Sigmoid colon (tissue), 7 donors: ENCODE measurements at places on chromosomes 6 and 20. TPM values are rescaled to one million over a fixed set of nuclear protein-coding genes. Genes with fewer than 3 reads are reported as not detected.

- H3K27me3 ChIP-seq = no peaks in the 10 kb centered on the region
- H3K4me3 ChIP-seq = no peak overlapping the region
- no peak overlapping the region for H3K27ac ChIP-seq
These were observed 550.8 kb downstream of the TFAP2B start for GRCh38 chr6:51369485-51369884.

The CDK19 gene
- total RNA-seq = 12.1 TPM

DNA sequence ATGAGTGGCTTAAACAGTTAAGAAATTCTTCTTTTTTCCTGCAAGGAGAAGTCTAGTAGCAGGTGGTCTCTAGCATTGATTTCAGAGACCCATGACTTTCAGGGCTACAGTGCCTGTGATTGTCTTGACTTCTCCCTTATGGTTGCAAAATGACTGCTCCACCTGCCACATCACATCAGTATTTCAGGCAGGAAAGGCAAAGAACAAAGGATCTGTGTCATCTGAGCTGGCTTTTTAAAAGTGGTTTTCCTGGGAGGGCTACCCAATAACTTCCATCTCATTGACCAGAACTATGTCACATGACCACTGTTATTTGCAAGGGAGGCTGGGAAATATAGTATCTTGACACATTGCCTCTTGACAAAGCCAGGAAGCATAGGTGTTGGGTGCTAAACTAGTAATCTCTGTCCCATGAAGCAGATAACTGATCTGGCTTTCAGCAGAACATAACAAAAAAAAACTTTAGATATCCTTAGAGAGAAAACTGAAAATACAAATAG, 226.2 kb downstream of the DHX35 start:
- no peak for DNase-seq
- H3K4me1 ChIP-seq = no peaks in the 10 kb centered on the region
- no peak overlapping the region for H3K27ac ChIP-seq
- no peaks in the 10 kb centered on the region for H3K27me3 ChIP-seq
- no peaks in the 10 kb centered on the region for H3K36me3 ChIP-seq

DNA sequence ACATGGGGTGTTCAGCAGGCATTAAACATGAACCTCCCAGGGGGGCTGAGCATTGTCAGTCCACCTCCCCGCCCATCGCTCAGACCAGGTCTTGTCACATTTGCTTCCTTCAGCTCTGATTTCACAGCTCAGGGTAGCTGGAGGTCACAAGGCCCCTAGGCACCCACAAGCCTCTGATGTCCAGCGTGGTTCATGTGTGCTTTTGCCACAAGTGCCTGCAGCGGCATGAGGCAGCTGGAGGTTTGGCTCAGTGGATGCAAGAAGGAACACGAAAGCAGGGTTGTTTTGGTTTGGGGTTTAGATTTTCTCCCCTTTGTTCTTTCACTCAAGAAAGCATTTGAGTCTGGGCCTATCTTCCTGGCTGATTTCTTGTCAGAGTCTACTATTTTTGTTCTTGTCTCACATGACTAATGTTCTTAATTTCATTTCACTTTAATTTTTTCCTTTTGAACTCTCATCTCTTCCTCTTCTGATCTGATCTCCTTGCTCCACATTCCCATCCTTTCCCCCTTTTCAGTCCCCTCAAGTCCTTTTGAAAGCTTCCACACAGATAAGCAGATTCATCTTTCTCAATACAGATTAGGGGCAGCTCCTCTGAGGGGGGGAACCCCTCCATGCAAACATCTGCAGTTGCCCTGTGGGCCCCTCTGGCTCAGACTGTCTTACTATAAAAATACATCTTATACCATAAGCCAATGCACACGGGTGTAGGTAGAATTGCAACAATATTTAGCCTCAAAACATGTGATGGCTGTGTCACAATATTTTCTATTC, 68.1 kb upstream of the CEP85L start:
- H3K27me3 ChIP-seq = no peaks in the 10 kb centered on the region
- H3K4me3 ChIP-seq = no peak overlapping the region
- no peaks in the 10 kb centered on the region for H3K36me3 ChIP-seq
- DNase-seq = no peak
- H3K27ac ChIP-seq = no peak overlapping the region
- no peaks in the 10 kb centered on the region for H3K4me1 ChIP-seq

GRCh38 chr6:143414769-143415168, 35.7 kb downstream of the ADAT2 start:
- H3K27ac ChIP-seq = no peak overlapping the region
- no peaks in the 10 kb centered on the region for H3K4me1 ChIP-seq
- H3K27me3 ChIP-seq = no peaks in the 10 kb centered on the region
- no peaks in the 10 kb centered on the region for H3K36me3 ChIP-seq
- DNase-seq = no peak

DNA sequence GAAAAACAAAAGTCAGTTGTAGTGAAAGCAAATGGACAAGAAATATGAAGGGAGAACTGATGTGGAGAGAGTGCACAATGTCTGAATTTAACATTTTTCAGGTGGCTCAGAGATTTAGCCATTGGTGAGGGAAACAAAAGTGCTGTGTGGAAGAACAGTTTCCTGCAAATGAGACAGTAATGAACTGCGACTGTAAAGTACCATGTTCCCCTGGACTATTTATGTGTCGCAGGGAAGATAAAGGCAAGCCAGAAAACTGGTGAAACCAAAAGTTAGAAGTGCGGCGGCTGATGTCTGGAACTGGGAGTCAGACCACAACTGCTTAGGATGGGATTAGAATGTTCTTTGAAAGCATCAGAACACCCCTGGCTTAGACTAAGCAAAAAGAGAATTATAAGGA, 905.1 kb upstream of the MAN1A1 start:
- H3K36me3 ChIP-seq = no peaks in the 10 kb centered on the region
- H3K27ac ChIP-seq = no peak overlapping the region
- no peaks in the 10 kb centered on the region for H3K27me3 ChIP-seq
- no peak overlapping the region for H3K4me3 ChIP-seq
- DNase-seq = no peak

The PSORS1C2 gene
- total RNA-seq = not detected

- H3K27me3 ChIP-seq = no peaks in the 10 kb centered on the region
- no peak for DNase-seq
- no peak overlapping the region for H3K4me3 ChIP-seq
- no peak overlapping the region for H3K27ac ChIP-seq
These were observed 50.6 kb upstream of the FBXO30 start for GRCh38 chr6:145865175-145865574.

DNA sequence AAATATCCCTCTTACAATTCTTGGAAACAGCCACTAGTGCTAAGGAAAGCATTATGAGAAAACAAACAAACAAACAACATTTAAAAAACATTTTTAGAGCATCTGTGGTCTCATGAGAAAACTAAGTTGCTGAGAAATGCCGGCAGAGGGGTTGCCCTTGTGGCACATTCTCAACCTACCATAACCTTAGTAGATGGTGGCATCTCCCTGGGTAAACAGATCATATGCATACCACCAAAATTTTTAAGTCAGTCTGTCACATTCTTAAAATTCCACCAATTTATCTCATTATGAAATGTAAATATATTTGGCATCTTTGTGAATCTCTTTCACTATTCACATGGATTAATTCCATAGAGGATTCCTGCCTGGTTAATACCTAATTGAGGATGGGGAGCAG, 575.7 kb upstream of the MARCKS start:
- no peaks in the 10 kb centered on the region for H3K27me3 ChIP-seq
- H3K27ac ChIP-seq = no peak overlapping the region
- DNase-seq = no peak

- no peaks in the 10 kb centered on the region for H3K36me3 ChIP-seq
- no peak overlapping the region for H3K27ac ChIP-seq
- DNase-seq = no peak
- no peak overlapping the region for H3K4me3 ChIP-seq
These were observed 96.3 kb downstream of the SPTLC3 start for GRCh38 chr20:13105039-13105438.

- no peak overlapping the region for H3K27ac ChIP-seq
- H3K4me1 ChIP-seq = no peaks in the 10 kb centered on the region
- H3K27me3 ChIP-seq = no peaks in the 10 kb centered on the region
These were observed 66.6 kb downstream of the SNX5 start for GRCh38 chr20:17901971-17902370.

- no peaks in the 10 kb centered on the region for H3K36me3 ChIP-seq
- H3K27ac ChIP-seq = no peak overlapping the region
These were observed 108.5 kb downstream of the LY86 start for GRCh38 chr6:6696867-6697531.

GRCh38 chr6:34536251-34536958, 19.7 kb downstream of the SPDEF start:
- no peaks in the 10 kb centered on the region for H3K27me3 ChIP-seq
- H3K36me3 ChIP-seq = no peaks in the 10 kb centered on the region
- no peak overlapping the region for H3K27ac ChIP-seq
- H3K4me1 ChIP-seq = no peaks in the 10 kb centered on the region

DNA sequence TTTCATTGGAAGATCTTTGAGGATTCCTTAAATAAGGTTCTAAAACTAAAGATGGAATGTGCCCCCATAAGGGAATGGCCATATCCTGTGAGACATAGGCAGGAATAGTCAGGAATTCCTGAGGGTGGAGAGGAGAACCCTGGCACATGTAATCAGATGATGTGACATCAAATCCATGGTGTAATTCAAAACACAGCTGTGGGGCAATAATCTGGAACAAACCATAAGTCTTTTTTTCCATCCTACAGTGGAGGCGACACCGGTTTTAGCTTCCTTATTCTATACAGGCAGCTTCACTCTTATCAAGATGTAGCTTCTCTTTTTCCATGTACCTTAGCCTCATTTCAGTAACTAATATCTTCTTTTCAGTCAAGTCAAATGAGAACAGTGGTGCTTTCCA, 133.6 kb upstream of the CITED2 start:
- H3K4me1 ChIP-seq = no peaks in the 10 kb centered on the region
- H3K27me3 ChIP-seq = no peaks in the 10 kb centered on the region
- no peak overlapping the region for H3K4me3 ChIP-seq
- no peaks in the 10 kb centered on the region for H3K36me3 ChIP-seq
- H3K27ac ChIP-seq = no peak overlapping the region
- DNase-seq = no peak

GRCh38 chr6:31556307-31556706, 8.9 kb downstream of the NFKBIL1 start:
- no peak overlapping the region for H3K27ac ChIP-seq
- no peak overlapping the region for H3K4me3 ChIP-seq
- no peaks in the 10 kb centered on the region for H3K27me3 ChIP-seq

DNA sequence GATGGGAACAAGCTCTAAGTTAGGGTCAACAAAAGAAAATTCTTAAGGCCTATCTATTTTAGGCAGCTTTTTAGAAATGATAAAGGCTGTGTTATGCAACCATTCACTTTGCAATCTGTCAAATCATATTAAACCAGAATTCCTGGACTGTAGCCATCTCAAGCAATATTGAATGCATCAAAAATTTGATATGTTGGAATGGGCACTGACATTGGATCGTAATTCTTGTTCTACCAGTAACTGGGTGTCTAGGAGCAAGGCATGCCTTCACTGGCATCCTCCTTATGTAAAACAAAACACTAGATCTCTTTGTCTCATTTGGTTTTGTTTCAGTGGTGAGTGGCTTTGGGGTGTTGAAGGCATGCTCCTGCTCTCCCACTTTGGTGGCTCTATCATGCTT, 145.6 kb downstream of the JARID2 start:
- no peaks in the 10 kb centered on the region for H3K27me3 ChIP-seq
- H3K4me1 ChIP-seq = peaks cover 38% of the 10 kb centered on the region
- H3K27ac ChIP-seq = no peak overlapping the region
- H3K4me3 ChIP-seq = no peak overlapping the region
- H3K36me3 ChIP-seq = no peaks in the 10 kb centered on the region

The CLDN20 gene
- not detected for total RNA-seq

GRCh38 chr20:24873025-24873620, 75.9 kb upstream of the CST7 start:
- DNase-seq = peak; percentile 47
- H3K4me3 ChIP-seq = no peak overlapping the region
- H3K27me3 ChIP-seq = peaks cover 7% of the 10 kb centered on the region
- H3K36me3 ChIP-seq = no peaks in the 10 kb centered on the region

- H3K4me1 ChIP-seq = no peaks in the 10 kb centered on the region
- H3K36me3 ChIP-seq = no peaks in the 10 kb centered on the region
- H3K27ac ChIP-seq = no peak overlapping the region
- H3K4me3 ChIP-seq = no peak overlapping the region
- no peak for DNase-seq
These were observed 103.5 kb downstream of the LAMP5 start for GRCh38 chr20:9617940-9618339.

DNA sequence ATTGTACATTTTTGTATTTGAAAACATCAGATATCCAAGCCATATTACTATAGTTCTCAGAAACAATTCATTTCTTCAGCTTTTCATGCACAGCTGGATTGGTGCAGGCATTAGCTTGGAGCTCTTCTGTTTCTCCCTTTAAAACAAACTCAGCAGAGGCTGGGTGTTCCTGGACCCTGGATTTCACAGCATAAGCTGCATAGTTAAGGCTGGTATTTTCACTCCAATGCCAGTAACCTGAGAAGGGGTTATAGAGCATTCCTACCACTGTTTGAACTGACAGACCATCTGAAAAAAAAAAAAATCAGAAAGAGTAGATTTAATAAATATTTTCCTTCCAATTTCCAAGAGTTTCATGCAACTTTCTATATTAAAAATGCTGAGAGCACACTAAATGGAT, 20.1 kb upstream of the FAXC start:
- H3K4me3 ChIP-seq = no peak overlapping the region
- DNase-seq = no peak
- H3K27ac ChIP-seq = no peak overlapping the region
- no peaks in the 10 kb centered on the region for H3K4me1 ChIP-seq
- no peaks in the 10 kb centered on the region for H3K27me3 ChIP-seq
